ENCODE measurements at places on chromosomes 2 and 18.

DNA sequence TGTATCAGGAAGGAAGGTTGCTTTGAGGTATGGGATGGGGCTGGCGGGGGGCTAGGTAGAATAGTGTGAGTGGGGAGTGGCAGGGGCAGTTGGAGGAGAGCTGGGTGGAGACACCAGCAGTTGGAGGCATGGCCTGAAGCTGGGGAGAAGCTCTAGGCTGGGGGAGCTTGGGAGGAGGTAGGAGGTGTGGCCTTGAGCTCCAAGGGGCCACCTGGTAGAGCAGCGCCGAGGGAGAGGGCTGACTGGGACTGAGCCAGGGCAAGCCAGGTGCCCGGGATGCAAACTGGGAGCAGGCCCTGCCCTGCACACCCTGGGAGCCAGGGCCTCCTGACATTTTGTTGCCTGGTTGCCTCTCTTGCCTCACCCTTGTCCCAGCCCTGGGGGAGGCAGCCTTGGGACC lies 33.1 kb upstream of the PDIA6 start:
- no peak for DNase-seq

DNA sequence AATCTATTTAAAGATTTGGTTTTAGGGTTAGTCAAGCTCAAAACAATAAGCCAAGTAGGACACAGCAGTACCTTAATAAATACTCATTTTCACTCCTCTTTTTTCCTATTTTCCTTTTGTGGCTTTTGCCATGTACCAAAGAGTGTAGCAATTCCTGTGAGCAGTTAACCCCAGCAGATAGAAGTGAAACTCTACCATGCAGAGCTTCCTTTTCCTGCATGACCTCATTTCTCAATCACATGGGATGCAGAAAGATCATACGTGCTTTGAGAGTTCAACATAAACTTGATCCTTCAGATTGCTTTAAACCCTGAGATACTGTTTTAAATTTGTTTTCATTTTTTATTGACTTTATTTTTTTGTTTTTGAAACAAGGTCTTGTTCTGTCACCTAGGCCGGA lies 99.1 kb upstream of the ARHGAP15 start:
- no peak for DNase-seq

DNA sequence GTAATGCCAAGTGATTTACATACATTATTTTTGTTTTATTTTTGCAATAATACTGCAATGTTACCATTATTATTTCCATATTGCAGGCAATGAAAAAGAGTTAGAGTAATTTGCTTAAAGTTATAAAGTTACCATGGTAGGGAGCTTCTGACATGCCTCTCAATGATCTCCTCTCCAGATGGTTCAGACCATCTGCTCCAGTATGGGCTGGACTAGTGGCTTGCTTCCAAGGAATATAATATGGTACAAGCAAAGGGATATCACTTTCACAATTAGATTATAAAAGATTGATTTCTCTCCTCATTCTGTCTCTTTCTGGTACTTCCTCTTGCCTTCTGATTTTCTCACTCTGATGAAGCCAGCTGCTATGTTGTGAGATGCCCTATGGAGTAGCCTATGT lies 245.4 kb downstream of the INSIG2 start:
- DNase-seq, result no peak

- DNase-seq, result no peak
Measured at GRCh38 chr2:118693287-118693822, 154.1 kb downstream of the EN1 start.

GRCh38 chr2:112579241-112579640 lies 5.2 kb upstream of the CHCHD5 start:
- no peak for DNase-seq

- no peak for DNase-seq
Measured at GRCh38 chr2:8159211-8159965, 522.5 kb upstream of the ID2 start.

GRCh38 chr2:111678161-111678560 lies 205.8 kb downstream of the ANAPC1 start:
- DNase-seq, result no peak

GRCh38 chr18:35582899-35583558 lies 1.5 kb downstream of the GALNT1 start:
- no peak for DNase-seq

Data from activated naive CD4-positive, alpha-beta T cell treated with Interleukin-2 at 50 U/mL for 16 hours (primary cell).